ENCODE measurements at places on chromosomes 3 and 15. TPM values are rescaled to one million over a fixed set of nuclear protein-coding genes. Genes with fewer than 3 reads are reported as not detected.

The ATP2B2 gene
- total RNA-seq, result 0.13 TPM

The AADAC gene
- total RNA-seq, result 16.3 TPM

The HEG1 gene
- 6.8 TPM for total RNA-seq

The FGD5 gene
- total RNA-seq, result not detected

The RFT1 gene
- total RNA-seq, result 29.2 TPM

The HPS3 gene
- total RNA-seq, result 30.1 TPM

The CCDC32 gene
- 27.4 TPM for total RNA-seq

The TRPC1 gene
- total RNA-seq, result 8.3 TPM

The PLA2G4F gene
- not detected for total RNA-seq

The CLDN16 gene
- 0.34 TPM for total RNA-seq
